Fibroblast of skin of back (primary cell): ENCODE measurements at places on chromosomes 1 and 21.

DNA sequence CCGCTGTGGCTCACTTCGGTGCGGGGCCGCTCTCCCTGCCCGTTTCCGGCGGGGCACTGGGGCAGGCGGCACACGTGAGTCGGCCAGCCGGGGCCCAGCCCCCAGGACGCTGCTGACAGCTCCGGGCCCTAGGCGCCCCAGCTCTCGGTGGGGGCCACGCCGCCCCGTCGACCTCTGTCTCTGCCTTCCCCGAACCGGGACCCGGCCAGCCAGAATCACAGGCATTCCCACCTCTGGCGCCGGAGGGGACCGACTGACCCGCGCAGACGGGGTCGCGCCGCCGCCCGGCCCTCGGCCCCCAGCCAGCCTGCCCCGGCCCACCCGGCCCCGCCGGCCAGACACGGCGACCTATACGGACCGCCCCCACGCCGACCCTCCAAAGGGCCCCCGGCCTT, 755 bp downstream of the SCMH1 start:
- DNase-seq: peak; percentile 54

DNA sequence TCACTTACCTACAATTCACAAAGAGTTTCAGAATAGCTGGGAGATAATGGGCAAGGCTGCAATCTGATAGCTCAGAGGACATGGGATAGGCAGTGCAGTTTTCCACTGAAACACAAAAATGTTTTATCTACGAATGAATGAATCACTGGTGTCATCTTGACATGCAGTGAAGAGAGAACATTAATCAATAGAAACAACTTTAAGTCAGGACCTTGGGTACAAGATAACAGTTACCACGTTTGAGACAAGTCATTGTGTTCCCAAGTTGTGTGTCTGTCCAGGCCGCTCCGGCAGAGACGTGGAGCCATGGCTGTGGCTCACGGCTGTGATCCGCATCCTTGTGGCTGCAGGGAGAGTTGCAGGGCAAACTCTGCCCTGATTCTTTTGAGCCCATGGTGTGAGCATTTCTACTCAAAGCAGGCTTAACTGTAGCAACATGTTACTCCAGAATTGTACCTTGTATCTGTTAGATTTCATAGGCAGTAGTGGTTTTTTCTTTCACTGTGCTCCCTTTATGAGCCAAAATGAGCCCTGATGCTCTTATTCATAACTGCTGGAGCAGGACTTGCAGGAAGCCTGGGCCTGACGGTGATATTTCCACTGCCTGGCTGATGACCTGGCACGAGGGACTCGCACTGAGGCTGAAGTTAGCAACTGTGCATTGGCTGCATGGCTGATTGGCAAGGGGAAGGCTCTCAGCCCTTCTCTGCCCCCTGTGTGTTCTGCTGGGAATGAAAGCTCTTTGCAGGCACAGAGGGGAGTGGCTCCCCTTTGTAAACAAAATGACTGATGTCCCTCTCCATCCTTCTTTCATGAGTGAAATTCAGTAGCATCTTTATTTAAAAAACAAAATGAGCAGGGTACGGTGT, 465.2 kb downstream of the AJAP1 start:
- no peak for DNase-seq

DNA sequence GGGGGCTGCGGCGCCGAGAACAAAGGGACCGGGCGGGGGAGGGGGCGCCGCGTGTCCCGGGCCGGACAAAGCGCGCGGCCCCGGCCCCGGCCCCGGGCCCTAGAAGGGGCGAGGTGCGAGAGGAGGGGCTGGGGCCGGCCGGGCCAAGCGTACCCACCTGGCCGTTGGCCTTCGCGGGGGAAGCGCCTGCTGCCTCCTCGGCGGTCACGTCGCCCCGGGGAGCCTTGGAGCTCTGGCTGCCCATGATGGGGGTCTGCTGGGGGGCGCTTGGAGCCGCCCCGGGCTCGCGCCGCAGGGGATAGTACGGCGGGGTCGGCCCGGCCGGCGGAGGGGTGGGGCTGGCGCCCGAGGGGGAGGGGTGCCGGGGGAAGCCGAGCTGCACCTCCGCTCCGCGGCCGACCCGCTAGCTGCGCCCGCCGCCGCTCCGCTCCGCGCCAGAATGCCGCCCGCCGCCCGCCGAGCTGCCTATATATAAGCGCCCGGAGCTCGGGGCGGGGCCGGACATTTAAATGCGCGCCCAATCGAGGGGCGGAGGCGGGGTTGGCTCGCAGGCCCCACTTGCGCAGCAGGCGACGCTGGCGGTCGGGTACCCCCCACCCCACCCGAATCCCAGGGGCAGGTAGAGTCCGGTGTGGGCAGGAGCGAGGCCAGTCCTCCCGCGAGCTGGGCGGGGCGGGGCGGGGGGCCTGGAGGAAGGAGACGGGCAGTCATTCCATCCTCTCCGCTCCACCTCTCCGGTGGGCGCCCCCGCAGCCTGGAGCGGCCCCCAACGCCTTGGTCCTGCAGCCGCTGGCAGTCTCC, at the start of gene MARCKSL1:
MARCKSL1 (minus strand) TSS at position 444 of the 801 bp plus-strand sequence; CDS start at position 244, 200 bp downstream.
- peak; percentile 71 for DNase-seq

GRCh38 chr1:228292609-228292911, 84.7 kb downstream of the OBSCN start:
- DNase-seq: no peak

GRCh38 chr1:59427155-59427554, 130.3 kb downstream of the FGGY start:
- no peak for DNase-seq

GRCh38 chr1:17119076-17119772, at the start of gene PADI2:
PADI2 (minus strand) TSS chr1:17119451; CDS start chr1:17119371, 80 bp downstream.
- peak; percentile 47 for DNase-seq

DNA sequence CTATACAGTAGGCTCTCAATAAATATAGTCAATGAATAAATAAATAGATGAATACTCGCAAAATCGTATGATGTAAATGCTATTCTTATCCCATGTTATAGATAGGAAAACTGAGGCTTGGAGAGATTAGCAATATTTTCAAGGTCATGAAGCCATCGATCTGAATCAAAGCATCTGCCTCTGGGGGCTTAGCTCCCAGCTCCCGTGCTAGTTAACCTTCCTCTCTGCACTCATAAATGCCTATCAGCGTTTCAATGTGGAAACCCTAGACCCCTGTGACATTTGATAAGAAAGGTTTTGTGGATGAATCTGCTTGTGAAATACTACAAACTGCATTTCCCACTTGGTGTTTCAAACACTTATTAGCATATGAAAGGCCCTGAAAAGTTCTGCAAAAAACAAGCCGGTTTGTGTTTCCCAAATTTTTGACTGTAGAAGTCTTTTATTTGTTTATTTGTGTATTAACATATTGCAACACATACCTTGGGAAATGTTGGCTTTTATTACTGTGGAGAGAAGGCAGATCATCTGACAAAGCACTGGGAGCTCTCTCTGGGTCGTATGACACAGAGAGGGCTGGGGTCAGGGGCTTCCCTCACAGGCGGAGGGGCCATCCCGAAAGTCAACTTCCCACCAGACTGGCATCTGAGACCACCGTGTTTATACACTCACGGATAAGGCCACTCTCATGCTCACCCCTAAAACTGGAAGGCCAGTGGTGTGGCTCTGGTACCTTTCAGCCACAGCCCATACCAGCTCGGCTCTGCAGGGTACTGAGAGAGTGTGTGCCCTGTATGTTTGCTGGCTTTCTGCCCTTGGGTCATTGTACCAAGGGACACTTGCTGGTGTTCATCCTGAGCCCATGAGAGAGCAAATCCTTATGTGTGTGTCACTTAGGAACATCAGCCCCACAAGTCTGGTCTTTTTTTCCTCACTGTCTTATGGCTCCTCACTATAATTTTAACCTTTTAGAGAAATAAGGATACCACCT, 993 bp upstream of the PROK1 start:
- no peak for DNase-seq

DNA sequence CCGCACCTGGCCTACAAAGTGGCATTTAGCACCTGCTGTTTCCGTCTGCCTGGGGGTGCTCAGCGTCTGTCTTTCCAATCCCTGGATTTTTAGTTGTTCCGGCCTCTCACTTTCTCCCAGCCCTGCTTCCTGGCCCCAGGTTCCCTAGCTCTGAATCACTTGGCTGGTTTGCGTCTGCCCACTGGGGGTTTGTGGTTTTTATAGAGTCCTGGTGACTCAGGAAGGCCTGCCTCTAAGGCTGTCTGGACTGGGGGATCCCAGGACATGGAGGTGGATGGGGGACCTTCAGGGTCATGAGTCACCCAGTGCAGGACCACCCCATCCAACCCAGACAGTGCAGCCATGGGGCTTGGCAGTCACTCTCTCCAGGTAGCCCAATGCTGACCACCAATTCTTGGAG, 53.5 kb downstream of the MRPL37 start:
- DNase-seq: peak; percentile 96

GRCh38 chr1:221829327-221830015, 87.6 kb upstream of the DUSP10 start:
- DNase-seq: peak; percentile 97

- DNase-seq: no peak
Measured at GRCh38 chr1:54972436-54972835, 8.0 kb upstream of the TMEM61 start.

- no peak for DNase-seq
Measured at GRCh38 chr1:193087893-193088292, 17.3 kb downstream of the GLRX2 start.

DNA sequence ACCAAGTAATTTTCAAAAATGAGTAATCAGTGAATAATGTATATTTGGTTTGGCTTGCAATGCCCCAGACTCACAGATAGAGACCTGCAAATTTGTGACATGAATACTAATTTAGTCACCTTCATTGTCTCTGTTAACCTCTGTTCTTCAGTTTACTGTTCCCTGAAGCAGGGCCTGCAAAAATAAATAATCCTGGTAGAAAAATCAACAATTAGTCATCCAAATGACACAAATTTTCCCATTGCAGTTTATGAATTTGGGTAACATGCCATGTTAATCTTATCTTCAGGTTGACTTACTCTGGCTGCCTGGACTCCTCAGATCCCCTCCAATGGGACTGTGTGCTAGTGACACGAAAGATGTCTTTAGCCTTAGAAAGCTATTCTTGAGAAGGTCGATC, 289.5 kb downstream of the PAPPA2 start:
- no peak for DNase-seq

DNA sequence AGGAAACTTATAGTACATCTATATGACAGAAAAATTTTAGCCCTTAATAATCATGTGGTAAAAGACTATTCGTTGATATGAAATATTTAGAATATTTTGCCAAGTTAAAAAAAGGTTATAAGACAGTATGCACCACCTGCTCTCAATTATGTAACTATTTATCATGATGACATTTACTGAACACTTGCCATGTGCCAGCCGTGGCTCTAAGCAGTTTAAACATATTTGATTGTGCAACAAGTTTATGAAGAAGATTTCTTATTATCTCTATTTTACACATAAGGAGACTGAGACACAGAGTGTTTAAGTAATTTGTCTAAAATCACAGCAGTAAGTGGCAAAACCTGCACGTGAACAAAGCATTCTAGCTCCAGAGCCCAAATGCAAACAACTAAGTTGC, 199.3 kb upstream of the JUN start:
- DNase-seq: peak; percentile 30

DNA sequence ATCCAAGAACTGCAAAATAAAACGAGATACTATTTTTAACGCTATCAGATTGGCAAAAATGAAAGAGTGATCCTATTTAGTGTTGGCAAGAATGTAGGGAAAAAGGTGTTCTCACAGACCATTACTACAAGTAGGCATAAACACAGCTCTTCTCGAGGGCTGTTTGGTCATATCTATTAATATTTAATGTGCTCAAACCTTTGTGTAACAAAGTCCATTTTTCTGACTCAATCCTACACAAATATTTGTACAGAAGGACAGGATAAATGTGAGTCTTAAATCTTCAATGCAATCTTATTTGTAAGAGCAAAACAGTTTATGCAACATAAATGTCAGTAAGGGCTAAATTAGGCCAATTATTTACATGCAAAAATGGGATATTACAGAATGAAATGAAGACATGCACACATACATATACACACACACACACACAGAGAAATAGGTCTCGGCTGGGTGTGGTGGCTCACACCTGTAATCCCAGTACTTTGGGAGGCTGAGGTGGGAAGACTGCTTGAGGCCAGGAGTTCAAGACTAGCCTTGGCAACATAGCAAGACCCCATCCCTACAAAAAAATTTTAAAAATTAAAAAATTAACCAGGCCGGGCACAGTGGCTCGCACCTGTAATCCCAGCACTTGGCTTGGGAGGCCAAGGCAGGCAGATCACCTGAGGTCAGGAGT, 17.7 kb downstream of the DHCR24 start:
- no peak for DNase-seq

DNA sequence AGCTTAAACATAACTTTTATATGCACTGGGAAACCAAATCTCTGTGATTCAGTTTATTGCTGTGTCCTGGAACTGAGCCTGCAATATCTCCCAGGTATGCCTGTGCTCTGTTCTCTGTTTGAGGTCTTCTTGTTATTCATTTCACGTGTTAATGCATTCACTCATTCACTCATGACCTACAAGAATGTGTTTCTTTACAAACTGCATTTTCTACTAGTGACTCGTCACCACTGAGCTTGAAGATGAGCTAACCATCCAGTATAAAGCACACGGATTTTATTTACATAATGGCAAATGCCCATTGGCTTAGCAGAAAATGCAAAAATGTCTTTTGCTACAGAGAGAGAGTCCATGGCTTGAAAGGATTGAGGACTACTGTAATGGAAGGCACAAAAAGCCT, 75.0 kb upstream of the DUSP10 start:
- peak; percentile 96 for DNase-seq

DNA sequence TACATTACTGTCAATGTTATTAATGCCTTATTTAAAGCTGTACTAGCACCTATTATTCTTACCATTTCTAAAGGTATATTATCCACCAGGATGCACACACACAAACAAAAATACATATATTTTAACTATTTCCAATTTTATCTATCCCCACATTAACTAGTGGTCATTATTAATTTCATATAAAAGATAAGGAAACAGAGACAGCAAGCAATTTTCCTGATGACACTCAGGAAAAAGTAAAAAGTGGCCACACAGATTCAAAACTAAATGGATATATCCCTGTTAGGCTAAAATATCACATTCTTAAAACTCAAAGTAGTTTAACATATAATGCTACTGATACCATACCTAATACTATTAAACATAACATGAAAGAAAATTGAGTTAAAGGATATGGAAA, 534.1 kb downstream of the KCNT2 start:
- DNase-seq: no peak

DNA sequence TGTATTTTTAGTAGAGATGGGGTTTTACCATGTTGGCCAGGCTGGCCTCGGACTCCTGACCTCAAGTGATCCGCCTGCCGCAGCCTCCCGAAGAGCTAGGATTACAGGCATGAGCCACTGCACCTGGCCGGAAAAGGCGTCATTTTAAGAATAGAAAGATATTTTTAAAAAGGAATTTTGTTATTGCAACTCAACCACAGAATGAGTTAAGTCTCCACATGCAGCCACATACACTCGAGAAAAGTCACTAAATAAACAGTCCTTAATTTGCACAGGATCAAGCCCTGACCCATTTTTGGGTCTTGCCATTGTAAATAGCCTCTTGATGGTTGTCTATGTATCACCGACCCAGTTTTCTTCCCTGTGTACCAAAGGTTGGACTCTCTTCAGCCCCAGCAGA, 85.5 kb downstream of the FBXO2 start:
- peak; percentile 5 for DNase-seq

DNA sequence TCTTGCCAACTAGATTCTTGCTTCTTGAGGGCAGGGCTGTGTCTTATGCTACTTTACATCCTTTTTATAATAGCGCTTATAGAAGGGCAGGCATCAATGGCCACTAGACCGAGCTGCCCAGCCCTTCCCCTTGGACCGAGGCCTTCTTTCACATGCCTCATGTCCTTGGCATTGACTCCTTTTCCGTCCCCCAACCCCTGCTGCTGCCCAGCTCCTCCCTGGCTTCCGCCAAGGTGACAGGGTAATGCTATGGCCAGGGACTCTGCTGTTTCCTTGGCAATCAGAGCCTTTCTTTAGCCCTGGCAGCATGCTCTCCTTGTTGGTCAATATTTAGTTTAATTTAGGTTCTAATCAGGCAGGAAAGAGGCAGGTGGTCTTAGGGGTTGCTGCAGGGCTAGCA, 48.2 kb downstream of the DDX20 start:
- no peak for DNase-seq
